ENCODE measurements at places on chromosomes 6 and 20.

DNA sequence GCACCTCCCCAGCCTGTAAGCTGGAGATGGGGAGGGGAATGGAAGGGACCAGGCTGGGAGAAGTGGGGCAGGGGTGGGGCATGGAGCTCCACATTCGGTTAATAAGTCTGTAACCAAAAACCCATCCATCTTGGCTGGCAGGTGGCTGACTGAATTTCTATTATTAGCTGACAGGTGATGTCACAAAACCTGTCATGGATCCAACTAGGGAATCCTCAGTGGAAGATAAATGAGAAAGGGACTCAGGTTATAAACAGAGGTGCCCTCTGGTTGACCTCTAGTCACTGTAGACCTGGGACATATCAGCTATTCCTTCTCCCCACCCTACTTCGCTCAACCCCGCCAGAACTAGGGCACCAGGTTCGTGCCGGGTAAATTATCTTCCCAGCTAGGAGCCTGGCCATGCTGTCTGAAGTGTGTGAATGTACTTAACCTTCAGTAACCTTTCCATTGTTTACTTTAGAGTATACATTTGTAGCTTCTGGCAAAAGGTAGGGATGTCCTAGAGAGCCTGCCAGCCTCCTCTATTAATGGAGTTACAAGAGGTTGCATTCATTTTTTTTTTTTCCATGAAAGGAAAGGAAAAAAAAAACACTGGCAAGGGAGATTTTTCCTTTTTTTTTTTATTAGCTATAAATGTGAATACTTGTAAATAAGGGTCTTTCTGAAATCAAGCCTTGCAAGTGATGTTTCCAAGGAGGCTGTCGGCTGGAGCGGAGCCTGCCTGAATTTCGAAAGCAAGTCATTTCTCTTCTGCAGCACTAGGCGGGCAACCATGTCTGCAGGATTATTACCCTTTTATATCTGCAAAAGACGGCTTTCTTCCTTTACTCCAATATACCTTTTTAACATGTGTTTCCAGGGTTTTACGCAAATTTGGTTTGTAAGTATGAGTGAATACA lies 135.9 kb downstream of the TMEM242 start:
- DNase-seq: no peak

DNA sequence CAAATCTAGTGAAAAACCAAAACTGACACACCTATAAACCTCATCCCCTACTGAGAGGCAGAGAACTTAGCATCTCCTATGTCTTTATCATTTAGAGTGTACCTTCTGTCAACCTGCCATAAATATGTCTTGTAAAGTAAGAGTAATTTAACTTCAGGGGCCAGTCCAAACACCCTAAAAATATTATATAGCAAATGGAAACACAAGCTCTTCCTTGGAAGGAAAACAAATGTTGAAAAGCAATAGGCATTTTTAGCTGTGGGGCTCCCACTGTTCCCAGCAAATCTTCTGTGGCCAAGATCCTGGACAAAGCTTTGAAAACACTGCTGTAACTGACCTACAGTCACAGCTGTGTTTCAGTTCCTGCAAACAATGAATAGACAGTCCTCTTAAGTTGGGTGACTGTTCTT lies 140.0 kb upstream of the RNF217 start:
- DNase-seq: no peak

- no peak for DNase-seq
These were observed 34.9 kb upstream of the TNFAIP3 start for GRCh38 chr6:137832110-137832509.

DNA sequence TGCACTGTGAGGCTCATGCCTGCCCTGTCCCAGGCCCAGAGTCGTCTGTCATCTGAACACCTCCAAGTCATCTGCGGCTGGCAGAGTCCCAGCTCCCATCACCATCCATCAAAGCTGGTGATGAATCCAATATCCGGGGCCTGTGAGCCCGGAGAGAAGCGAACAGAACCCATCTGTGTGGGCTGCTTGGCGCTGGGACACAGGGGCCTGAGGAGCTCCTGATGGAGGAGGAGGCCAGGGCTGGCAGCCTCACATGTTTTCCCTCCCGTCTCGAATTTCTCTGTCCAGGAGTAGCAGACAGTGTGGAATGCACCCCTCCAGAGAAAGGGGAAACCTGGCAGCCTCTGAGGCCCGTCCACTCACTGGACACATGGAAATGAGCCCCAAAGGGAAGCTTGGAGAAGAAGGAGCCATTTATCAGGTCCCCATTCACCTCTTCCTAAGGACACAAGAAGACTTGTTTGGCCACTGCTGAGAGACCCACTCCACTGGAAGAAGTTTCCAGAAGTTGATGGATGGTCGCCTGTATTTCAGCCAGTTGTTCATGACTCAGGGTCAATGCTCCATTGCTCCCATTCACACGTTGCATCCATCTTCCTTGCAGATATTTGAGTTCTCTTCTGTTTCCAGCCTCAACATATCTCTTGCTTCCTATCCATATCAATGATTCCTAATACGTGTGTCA lies 307.5 kb upstream of the SULF2 start:
- DNase-seq: no peak

DNA sequence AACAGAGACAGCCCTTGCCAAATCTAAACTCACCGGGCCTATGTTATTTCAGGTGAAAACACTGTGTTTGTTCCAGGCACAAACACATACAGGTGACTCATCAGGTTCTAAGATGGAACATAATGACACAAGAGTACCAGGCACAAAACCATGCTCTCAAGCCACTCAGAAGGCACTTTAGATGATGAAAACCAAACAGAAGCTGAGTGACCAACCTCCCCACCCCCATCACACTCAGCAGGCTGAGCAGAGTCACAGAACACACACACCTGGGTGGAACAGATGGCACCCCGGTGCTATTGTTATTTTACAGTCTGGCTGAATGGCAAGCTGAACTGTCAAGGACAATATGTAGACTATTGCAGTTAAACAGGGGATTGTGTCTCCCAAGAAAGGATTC lies 20.6 kb upstream of the NKX2-2 start:
- no peak for DNase-seq

- DNase-seq: no peak
These were observed 22.7 kb upstream of the MCM3 start for GRCh38 chr6:52306972-52307870.

DNA sequence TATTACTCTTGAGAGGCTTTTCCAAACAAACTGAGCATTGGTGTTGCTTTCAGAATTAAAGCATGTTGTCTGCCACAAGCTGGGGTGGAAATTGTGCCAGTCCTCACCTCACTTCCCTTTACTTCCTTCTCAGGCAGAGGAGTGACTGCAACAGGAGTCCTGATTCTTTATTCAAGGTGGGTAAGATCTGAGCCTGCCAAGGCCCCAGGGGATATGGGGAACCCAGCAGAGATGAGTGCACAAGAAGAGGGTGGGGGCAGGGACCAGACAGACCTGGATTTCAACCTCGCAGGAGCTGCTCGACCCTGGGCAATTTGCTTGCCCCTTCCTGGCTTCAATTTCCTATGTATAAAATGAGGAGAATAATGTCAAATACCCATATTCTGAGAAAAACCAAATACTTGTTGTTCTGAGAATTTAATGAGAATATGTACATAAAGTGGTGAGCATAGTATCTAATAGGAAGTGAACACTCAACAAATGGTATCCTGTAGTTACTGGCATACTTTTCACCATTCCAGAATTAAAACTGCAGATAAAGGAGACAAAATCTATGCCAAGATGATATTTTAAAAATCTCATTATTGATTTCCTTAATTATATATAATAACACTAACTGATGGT lies 17.8 kb downstream of the MAN1A1 start:
- DNase-seq: no peak

DNA sequence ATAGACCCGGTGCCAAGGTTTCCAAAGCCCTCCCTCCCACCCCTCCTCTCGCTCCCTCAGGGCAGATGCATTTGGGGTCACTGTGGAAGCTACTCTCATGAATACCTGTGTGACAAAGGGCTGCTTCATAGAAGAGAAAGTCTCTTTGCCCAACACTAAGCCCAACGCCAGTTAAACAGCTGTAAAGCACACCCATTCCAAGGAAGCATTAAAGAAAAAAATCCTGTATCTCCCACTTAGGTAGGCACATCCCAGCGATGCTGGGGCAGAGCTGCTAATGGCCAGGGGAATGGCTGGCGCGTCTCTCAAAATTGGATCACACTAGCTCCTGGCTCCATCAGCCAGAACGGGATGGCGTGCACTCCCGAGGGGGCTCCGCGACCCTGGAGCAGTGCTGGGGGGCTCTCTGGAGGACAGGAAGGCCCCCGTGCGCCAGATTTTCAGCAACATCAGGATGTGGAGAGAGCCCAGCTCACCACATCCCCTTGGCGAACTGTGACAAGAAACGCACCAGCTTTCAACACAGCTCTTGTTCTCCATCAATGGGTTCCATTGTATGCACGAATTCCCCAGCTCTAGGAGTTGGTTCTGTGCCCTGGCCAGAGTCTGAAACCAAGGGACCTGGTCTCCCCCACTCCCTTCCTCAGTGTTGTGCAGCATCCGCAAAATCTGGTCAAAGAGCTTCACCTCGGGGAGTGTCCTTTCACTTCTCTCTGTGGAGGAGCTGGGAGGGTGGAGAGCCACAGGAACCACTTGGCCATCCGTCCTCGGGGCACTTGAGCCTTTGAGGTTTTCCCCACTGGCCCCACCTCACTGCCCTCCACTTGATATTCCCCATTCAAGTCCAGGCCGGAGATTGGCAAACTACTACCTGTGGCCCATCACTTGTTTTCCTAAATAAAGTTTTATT lies 74.1 kb downstream of the TFAP2C start:
- DNase-seq: no peak

GRCh38 chr6:136427378-136427717 lies 122.9 kb downstream of the MAP7 start:
- DNase-seq: no peak

DNA sequence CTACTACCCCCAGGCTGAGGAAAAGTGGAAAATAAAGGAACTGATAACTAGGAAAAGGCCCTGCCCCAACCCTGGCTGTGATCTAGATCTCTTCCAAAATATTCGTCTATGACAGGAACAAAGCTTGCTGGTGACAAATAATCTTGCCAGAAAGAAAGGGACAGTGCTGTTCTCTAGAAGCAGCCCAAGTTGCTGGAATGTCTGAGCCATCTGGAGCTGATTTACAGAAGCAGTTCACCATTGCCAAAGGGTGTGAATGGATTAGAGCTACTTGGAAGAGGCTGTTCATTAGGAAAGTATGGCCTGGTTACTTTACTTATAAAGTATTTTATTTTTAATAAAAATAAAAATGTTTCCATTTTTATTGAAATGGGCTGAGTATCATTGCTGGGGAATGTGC lies 146.3 kb downstream of the EPM2A start:
- DNase-seq: no peak

GRCh38 chr6:136723780-136724179 lies 68.5 kb downstream of the MAP3K5 start:
- peak; percentile 15 for DNase-seq

DNA sequence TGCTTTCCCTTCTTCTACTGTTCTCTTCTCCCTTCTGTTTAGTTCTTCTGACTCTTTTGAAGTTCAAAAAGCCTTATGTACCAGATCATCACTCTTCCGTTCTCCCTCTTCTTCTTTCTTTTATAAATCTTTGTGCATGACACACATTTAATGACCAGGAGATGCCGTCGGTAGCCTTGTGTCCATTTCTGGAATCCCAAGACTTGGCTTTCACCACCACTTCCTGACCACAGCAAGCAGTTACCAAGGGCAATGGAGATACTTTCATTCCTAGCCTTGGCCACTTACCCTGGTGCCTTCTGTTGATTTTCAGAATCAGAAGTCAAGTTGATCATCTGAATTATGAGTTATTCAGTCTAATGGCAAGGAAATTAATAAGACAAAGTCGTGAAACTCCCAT lies 268.5 kb upstream of the QKI start:
- DNase-seq: no peak

- no peak for DNase-seq
These were observed 347.6 kb downstream of the TPBG start for GRCh38 chr6:82711105-82711827.

DNA sequence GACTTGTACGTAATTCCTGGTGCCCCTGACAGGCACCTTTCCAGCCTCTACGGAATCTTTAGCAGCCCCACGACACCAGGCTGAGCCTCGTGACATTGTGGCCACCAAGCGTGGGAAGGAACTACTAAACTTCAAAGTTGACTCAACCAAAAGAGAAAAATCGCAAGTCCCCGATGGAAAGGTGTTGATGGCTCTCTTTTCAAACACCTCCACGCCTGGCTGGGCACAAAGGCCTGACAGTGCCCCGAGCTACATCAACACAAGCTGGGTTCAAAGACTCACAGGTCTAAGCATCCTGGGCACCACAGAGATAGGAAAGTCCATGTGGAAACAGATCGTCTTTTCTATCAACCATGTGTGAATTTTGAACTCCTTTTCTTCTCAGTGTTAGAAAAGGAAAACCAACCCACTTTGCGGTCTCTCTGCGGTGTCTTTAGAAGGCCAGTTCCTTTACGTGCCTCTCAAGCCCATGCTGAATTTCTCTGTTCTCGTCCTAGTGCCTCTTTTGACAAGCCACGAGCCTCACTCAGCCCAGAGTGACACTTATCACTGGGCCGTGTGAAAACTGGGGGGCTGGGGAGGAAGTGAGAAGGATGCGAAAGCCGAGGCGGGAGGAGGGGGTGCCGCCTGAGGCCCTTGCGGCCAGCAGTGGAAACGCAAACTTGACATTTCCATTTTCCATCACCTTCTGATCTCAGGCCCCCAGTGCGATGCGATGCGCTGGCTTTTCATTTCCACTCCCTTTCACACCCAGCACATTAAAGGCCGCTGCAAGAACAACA lies 59.4 kb downstream of the GFOD1 start:
- DNase-seq: peak; percentile 51

GRCh38 chr6:107716688-107717089 lies 107.4 kb downstream of the SCML4 start:
- no peak for DNase-seq

DNA sequence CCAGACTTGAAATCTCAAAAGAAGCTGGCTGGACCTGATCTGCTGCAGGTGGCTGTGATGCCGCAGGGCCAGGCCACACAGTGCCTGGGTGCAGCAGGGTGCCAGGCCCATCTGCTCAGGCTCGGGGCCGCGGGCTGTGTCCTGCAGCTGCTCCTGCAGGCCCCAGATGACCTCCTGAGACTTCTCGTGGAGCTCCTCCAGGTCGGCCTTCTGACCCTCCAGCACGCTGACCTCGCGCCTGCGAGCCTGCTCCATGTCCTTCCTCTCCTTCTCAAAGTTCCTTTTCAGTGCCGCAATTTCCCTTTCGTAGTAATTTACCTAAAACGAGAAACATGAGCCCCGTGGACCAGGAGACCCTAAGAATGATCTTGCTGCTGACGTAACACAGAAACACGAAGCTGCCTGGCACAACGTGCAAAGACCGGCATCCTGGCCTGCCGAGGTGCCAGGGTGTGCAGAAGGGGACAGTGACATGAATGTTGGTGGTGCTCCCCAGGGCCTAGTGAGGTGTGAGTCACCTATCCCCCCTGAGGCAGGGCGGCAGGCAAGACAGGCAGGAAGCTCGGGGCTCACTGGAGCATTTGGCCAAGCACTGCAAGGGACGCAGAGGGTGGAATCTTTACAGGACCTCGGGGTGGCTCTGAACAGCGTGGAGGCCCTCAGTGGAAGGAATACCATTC lies 71.6 kb downstream of the GINS1 start:
- DNase-seq: no peak

GRCh38 chr6:130115036-130115435 lies 96.7 kb downstream of the L3MBTL3 start:
- DNase-seq: no peak

All from stimulated activated CD8-positive, alpha-beta memory T cell treated with anti-CD3 and anti-CD28 coated beads, Interleukin-7, amount 100 ng/mL, for 1 hour (primary cell).